ENCODE measurements at places on chromosomes 12 and 14.

GRCh38 chr14:79842270-79842669 is 369.0 kb downstream of the DIO2 start:
- no peak for DNase-seq

GRCh38 chr12:27576667-27577347 is 52.8 kb downstream of the PPFIBP1 start:
- DNase-seq: no peak

- DNase-seq: no peak
These were observed 3.4 kb downstream of the SSPN start for GRCh38 chr12:26198742-26199141.

GRCh38 chr14:55688566-55688965 is 108.6 kb downstream of the KTN1 start:
- no peak for DNase-seq

- DNase-seq: no peak
These were observed 50.8 kb upstream of the CDKL1 start for GRCh38 chr14:50447461-50447860.

All from SK-N-MC (cell line).